ENCODE measurements at places on chromosomes 1 and 21.
A peak's percentile ranks its signal among the peaks of the same experiment; 100 is the strongest.

GRCh38 chr1:156794506-156795373, 21.9 kb downstream of the SH2D2A start:
- DNase-seq, result no peak

DNA sequence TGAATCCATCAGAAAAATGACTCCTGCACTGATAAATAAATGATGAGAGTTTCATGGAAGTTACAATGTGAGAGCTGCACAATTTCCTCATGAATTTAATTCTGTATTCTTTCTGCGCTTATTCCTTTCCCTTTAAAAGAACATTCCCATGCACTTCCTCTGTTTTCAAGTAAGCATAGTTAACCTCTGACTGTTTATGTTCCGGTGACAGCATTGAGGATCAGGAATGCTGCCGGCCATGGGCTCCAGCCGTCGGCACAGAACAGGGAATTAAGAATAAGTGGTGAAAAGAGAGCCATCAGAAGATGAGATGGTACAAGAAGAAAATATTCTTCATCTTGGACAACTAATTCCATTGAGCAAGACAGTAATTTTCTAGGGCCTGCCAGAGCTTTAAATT, 65.3 kb downstream of the SUSD4 start:
- DNase-seq, result no peak

DNA sequence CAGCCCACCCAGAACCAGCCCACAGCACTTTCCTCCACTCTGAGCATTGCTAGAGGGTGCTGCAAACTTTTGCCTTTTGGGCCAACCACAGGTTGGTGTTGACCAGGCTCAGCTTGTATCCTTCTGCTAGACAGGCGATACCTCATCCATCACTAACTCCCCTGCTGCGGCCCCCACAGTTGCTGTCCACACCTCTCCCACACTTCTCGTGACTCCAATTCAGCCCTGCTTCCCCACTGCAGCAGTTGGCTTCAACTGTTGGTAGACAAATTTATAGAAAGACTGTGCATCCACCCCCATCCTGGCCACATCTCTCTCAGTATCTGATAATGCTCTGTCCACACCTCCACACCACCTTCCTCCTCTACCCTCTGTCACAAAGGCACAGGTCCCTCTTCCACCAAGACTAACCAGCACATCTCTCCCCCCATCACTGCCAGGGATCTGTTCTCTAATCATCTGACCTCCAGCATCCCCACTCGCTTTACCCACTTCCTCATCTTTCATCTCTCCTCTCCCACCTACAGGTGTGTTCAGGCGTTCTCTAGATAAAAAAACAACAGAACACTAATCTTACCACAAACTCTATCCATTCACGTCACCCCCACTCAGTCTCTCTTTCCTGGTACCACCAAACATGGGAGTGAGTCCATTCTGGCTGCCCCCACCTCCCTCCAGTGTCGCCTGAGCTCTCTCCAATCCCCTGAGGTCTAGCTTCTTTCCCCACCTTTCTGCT, 15.8 kb upstream of the SLC25A44 start:
- DNase-seq, result peak; percentile 25

GRCh38 chr1:111191496-111191895, 8.9 kb downstream of the DENND2D start:
- DNase-seq, result no peak

- peak; percentile 84 for DNase-seq
Observed at GRCh38 chr21:39386194-39386593, 37.3 kb upstream of the HMGN1 start.

GRCh38 chr1:231070758-231071444, 30.8 kb upstream of the FAM89A start:
- no peak for DNase-seq

DNA sequence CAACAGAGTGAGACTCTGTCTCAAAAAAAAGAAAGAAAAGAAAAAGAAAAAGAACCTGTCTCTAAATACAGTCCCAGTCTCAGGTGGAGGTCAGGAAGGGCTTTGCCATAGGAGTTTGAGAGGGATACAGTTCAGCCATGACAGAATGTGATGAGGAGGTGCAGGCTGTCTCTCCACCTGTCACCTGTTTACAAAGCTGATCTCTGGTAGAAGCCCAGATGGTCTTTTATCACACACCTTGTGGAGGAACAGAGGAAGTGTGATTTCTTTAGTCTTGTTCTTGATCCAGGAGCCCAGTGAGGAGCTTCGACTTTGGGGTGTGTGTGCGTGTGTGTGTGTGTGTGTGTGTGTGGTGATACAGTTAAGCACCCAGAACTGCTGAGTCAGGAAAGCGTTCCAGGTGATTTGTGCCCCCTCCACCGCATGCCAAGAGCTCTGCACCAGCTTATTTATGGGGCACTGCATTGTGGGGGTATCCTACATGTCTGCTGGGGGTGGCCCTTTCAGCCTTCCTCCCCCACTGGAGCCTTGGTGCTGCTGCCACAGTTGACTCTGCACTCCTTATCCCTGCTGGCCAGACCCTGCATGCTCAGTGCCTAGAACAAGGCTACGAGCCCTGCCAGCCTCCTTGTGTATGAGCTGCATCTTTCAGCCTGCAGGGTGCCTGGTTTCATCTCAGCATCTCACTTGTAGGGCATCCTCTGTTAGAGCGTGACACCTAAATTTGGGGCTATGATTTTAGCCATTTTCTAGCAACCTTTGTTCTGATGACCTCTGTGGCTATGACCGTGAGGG, 19.3 kb downstream of the DOP1B start:
- peak; percentile 22 for DNase-seq

- peak; percentile 92 for DNase-seq
Observed at GRCh38 chr21:45050345-45050796, 24.0 kb upstream of the ADARB1 start.
